ENCODE measurements at places on chromosomes 1 and 21.

DNA sequence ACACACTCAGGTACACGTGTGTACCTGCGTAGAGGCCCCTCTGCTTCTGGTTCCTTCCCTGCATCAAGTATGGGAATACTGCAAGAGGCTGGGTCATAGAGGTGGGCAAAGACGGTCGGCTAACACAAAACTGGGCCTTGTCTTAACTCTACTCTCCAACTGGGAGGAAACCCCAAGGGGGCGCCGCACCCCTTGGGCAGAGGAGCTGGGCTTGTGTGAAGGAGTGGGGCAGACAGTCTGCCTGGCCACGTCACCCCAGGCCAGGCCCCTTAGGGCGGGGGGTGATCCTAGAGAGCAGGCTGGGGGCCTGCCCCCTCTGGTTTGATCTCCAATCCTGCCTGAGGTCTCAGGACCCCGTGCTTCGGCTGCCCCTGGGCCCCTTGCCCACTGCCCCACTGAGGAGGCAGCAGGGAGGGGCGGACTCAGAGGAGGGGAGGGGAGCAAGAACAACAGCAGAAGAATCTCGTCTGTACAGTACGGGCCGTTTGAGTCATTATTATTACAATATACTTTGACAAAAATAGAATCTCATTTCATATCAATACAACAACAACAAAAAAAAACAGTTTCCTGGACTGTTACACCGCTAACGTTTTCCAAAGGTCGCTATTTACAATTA, 34.7 kb downstream of the MEF2D start:
- DNase-seq: no peak

DNA sequence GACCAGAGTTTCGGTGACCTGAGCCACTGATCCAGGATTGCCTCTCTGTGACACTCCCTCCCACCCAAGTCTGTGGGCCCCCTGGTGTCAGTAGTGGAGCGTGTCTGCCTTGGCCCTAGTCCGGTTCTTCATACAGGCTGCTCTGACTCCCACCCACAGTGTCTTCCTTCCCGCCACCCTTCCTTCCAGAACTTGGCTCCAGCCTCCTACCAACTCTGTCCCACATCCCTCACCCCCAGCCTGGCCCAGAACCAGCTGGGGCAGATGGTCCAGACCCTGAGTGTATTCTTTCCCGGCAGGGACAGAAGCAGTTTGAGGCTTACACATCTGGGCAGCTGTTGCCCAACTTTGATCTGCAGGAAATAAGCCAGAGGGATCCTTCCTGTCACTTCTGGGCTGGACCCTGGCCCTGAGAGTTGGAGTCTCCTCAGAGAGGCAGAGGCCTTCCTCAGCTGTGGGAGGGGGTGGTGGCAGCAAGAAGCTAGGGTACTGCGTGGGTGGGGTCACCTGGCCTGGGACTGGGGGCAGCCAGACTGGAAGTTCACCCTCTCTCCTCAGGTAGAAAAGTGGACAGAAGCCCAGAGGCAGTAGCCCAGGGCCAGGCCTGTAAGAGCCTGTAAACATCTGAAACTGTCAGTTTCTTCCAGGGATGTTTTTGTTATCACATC, 43.1 kb upstream of the EPS8L3 start:
- DNase-seq: no peak

- no peak for DNase-seq
Observed at GRCh38 chr1:170664828-170665612, 1.1 kb downstream of the PRRX1 start.

- DNase-seq: no peak
Observed at GRCh38 chr1:84246213-84246612, 55.3 kb upstream of the SAMD13 start.

DNA sequence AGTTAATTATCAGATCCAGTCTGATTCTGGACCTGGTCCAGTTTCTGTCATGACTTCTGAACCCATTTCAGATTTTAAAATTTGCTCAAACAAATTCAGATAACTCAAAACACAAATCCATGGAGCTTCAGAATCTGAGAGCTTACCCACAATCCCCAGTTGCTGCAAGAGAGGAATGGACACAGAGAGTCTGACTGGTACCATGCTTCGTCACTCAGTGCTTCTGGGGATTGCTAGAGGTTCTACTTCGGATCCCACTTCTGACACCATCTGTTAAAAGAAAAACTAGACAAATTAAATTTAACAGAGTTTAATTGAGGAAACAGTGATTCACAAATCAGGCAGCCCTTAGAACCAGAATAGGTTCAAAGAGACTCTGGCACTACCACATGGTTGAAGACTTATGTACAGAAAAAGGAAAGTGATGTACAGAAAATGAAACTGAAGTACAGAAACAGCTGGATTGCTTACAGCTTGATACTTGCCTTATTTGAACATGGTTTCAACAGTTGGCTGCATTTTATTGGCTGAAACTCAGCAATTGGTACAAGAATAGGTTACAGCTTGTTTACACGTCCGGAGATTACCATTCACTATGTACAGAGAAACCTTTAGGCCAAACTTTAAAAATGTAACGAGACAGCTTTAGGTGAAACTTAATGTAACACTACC, 60.7 kb upstream of the TEKT2 start:
- DNase-seq: no peak

Data from CD4-positive, alpha-beta memory T cell (primary cell).